Omental fat pad (tissue), 4 donors: ENCODE measurements at places on chromosomes 13 and 19. TPM values are rescaled to one million over a fixed set of nuclear protein-coding genes. Genes with fewer than 3 reads are reported as not detected.

The PDE4C gene
- 1.5 TPM for total RNA-seq

The ATP1A3 gene
- 0.28 TPM for total RNA-seq

The RGS9BP gene
- total RNA-seq = 0.24 TPM

The RASL11A gene
- total RNA-seq = 34.3 TPM

DNA sequence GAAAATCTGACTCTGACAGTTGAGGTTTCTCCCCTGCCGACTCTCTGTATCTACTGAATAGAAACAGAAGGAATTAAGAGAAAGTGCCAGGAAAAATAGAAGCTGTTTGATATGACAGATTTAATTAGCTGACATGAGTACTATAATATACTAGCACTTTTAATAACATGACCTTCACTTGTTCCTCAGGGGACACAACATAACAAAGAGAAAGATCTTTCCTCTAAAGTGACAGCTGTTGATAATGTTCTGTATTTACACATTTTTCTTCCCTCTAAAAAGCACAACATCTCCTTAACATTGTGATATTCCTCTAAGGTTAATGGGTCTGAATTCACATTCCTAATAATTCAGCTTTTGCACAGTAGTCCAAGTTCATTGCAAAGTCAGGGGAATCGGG, 1136.0 kb downstream of the PCDH17 start:
- no peak for DNase-seq

- DNase-seq = no peak
These were observed 40.5 kb upstream of the CNMD start for GRCh38 chr13:52780092-52780491.

DNA sequence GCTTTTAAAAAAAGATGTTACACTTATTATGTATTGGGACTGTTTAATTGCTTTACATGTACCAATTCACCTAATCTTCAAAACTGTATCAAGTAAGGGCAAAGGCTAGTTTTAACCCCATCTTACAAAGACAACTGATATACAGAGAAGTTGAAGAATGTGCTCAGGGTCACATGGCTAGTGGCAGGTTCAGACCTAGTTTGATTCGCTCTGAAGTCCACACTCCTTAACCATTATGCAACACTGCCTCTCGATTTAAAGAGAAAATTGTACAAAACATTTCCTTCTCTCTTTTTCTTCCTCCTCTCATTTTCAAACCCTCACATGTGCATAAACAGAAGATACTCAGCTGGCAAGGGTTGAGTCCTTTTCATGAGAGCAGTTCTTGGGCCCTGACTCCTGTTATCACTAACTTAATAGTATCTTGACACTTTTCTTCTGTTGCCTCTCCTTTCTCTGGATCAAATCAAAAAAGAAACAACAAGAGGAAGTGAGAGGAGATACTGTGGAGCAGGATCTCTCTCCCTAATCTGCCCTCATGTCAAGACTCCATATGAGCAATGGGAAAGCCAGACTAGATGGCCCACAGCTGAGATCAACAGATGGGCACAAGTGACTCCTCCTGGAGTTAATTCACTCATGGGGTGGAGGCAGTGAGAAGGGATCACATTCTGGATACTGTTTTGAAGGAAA, 19.0 kb upstream of the N4BP2L1 start:
- no peak for DNase-seq

DNA sequence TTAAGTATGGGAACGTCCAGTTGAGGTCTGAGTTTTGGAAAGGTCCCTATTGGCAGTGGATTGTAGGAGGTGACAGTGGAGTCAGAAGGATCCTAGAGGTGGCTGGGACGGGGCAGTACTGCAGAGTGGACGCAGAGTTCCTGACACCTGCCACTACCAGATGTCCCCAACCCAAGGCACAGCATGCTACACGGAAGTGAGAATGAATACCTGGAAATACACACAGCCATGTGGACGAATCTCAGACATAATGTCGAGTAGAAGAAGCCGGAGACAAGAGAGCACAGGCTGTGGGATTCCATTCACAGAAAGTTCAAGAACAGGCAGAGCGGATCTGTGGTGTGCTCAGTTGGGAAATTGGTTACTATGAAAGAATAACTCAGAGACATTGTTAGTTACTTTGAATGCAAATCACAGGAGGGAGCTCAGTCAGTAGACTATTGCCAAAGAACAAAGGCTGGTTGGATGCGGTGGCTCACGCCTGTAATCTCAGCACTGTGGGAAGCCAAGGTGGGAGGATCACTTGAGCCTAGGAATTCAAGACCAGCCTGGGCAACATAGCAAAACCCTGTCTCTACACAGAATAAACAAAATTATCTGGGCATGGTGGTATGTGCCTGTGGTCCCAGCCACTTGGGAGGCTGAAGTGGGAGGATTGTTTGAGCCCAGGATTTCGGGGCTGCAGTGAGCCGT, 37.4 kb downstream of the RYR1 start:
- DNase-seq = no peak

GRCh38 chr13:113967206-113967720, 6.6 kb downstream of the C13orf46 start:
- DNase-seq = no peak

- DNase-seq = no peak
These were observed 26.9 kb downstream of the MZT1 start for GRCh38 chr13:72700509-72700908.

- DNase-seq = no peak
These were observed at the start of gene DENND1C for GRCh38 chr19:6481541-6482342. DENND1C (minus strand) TSS chr19:6481787; CDS start chr19:6481695, 92 bp downstream.

The LGI4 gene
- 6.2 TPM for total RNA-seq

DNA sequence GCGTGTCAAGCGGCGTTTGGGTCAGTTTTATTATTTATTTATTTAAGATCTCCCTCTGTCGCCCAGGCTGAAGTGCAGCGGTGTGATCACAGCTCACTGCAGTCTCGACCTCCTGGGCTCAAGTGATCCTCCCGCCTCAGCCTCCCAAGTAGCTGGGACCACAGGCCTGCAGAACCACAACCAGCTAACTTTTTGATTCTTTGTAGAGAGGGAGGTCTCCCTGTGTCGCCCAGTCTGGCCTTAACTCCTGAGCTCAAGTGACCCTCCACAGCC, 713 bp downstream of the MRPS12 start:
- no peak for DNase-seq

- DNase-seq = no peak
These were observed 309.2 kb downstream of the ZNF536 start for GRCh38 chr19:30681162-30682100.

DNA sequence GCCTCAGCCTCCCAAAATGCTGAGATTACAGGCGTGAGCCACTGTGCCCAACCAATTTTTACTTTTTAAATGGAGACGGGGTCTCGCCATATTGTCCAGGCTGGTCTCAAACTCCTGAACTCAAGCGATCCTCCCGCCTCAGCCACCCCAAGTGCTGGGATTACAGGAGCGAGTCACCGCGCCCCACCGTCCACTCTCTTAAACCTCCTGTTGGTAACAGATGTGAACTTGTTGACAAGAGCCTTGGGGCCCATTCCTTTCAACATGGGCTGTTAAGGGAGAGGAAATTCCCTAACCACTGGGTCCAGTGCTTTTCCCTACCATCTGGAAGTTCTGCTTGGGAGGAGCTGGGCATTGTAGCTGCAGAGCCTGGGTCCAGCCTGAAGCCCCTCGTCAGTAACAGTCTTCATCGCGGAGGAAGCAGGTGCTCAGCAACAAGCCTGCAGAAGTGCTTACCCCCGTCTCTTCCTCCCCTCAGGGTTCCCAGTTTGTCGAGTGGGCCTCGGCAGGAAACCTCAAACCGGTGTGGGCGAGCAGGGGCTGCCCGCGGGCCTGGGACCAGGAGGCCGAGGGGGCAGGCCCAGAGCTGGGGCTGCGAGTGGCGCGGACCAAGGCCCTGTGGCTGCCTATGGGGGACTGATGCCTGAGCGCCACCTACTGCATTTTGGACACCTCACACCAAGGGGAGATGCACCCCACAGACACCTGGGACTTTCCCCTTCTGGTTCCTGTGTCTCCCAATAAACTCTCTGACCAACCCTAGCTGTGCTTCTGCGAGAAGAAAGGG, 4.0 kb upstream of the FLT3LG start:
- no peak for DNase-seq

DNA sequence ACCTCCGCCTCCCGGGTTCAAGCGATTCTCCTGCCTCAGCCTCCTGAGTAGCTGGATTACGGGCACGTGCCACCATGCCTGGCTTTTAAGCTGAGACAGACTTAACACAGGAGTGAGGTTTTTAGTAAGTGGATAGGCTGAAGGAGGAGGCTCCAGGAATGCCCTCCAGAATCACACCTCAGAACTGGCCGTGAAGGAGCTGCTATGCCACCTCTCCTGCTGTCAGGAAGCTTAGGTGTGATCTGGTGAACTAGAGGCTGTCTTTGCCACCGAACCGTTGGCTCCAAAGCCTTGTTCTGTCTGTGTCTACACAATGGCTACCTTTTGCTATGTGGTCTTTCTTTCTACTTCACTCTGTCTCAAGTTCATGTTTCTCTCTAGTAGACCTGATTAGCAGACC, 4.2 kb downstream of the PDCD2L start:
- DNase-seq = no peak

DNA sequence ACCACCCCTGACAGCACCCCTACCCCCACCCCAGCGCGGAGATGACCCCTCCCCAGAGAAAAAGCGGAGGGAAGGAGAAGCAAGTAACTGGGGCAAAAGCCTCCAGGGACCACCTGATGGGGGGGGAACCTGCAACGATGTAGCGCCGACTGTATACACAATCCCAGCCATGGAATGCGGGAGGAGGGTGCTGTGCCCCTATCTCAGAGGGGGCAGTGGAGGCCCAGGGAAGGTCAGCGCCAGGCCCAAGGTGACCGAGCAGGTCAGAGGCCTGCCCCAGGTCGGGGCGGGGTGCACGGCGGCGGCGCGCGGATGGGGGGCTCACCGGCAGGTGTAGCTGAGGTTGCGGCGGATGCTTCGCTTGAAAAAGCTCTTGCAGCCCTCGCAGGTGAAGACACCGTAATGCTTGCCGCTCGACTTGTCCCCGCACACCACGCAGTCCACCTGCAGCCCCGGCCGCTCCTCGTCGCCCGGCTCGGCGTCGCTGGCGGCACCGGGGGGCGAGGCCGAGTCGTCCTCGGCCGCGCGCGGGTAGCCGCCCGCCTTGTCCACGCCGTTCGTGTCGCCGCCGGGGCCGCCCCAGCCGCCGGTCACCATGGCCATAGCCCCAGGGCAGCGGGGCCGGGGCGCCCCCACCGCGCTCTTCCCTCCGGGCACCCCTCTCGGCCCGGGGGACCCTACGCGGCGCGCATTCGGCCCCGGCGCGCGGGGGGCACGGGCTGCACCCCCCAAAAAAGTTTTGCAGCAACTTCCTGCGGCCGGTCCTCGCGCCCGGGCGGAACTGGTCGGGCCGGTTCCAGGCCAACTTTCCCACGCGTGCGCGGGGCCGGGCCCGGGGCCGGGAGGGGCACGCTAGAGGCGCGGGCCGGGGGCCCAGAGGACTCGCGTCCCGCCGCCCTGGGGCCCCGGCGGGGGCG, 843 bp downstream of the NR2F6 start:
- DNase-seq = no peak

- DNase-seq = no peak
These were observed 24.6 kb upstream of the ZNF431 start for GRCh38 chr19:21117041-21117907.

DNA sequence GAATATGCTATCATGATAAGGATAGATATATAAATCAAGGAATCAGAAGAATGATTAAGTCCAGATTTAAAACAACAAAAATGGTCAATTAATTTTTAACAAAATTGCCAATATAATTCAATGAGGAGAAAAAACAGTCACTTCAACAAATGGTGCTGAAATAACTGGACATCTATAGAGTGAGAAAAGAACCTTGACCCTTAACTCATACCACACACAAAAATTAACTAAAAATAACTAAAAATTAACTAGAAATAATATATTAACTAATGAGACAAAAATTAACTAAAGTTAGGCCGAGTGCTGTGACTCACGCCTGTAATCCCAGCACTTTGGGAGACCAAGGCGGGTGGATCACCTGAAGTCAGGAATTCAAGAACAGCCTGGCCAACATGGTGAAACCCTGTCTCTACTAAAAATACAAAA, 9.5 kb downstream of the LGALS7 start:
- no peak for DNase-seq

GRCh38 chr13:80141123-80141849, 199.6 kb downstream of the SPRY2 start:
- no peak for DNase-seq

GRCh38 chr13:64397701-64398100, 2832.4 kb downstream of the PCDH9 start:
- DNase-seq = no peak

GRCh38 chr13:104766319-104766718, 1700.1 kb upstream of the SLC10A2 start:
- no peak for DNase-seq

The GIPC3 gene
- 0.96 TPM for total RNA-seq

DNA sequence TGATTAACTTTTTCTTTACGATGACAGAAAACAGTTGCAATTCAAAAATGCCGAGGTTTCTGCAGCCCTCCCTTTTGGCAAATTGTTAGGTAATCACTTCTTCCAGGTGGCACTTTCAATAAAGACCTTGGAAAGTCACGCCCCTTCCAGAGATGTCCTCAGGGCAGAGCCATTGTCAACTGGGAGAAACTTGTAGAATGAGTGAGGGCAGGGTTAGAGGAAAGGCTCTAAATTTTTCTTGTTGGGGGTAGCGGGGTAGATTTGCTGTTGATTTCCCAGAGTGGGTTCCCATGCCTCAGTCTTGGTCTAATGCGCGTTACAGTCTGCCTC, 421.1 kb downstream of the FGF9 start:
- DNase-seq = no peak

The SIAH3 gene
- not detected for total RNA-seq

GRCh38 chr19:10830931-10831779, 4.9 kb downstream of the TMED1 start:
- no peak for DNase-seq

GRCh38 chr13:39538816-39539790, 63.9 kb downstream of the LHFPL6 start:
- DNase-seq = no peak

- DNase-seq = no peak
These were observed 121.6 kb upstream of the ZNF507 start for GRCh38 chr19:32223595-32224370.

GRCh38 chr19:2555422-2556220, 79.7 kb downstream of the GADD45B start:
- DNase-seq = no peak

The ZNF835 gene
- 5.4 TPM for total RNA-seq

GRCh38 chr13:90362707-90363106, 984.8 kb upstream of the MIR17HG start:
- no peak for DNase-seq

DNA sequence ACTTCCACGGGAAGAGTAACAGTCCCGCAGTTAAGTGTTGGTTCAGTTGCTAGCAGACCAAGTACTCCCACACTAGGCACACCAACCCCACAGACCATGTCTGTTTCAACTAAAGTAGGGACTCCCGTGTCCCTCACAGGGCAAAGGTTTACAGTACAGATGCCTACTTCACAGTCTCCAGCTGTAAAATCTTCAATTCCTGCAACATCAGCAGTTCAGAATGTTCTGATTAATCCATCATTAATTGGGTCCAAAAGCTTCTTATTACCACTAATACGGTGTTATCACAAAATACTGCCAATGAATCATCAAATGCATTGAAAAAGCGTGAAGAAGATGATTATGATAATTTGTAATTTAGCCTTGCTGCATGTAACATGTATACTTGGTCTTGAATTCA, 95.8 kb downstream of the URI1 start:
- DNase-seq = no peak
